ENCODE measurements at places on chromosomes 3 and 15.

- no peak for DNase-seq
These were observed 171.1 kb downstream of the CHDH start for GRCh38 chr3:53675022-53675697.

GRCh38 chr15:70526221-70526973 lies 237.0 kb downstream of the UACA start:
- no peak for DNase-seq

- DNase-seq = no peak
These were observed 23.5 kb downstream of the PTH1R start for GRCh38 chr3:46901061-46901460.

- no peak for DNase-seq
These were observed 56.7 kb upstream of the MYRIP start for GRCh38 chr3:39752751-39753150.

DNA sequence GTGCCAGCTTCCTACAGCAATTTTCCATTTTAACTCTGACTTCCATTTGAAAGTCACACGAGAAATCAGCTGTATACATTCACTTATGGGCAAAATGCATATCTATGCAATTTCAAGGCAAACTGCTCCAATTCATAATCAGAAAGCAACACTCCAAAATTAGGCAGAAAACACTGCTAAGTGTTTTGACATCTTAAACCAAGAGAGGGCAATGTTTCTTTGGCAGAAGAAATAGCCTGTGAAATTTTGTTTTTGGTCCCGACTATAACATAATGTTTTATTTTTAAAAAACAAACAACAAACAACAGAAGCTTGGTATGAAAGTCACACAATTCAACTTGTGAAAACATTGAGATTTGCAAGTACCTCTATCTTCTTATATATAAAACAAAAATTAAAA lies 42.6 kb downstream of the GOLIM4 start:
- no peak for DNase-seq

Measured in activated T-helper 9 cell treated with anti-CD3 and anti-CD28 coated beads, Interleukin-2, amount 50 U/mL, for 16 hours (primary cell).